ENCODE measurements at places on chromosomes 4 and X.

GRCh38 chr4:141705747-141706377 lies 69.5 kb downstream of the IL15 start:
- DNase-seq = peak; percentile 18

GRCh38 chrX:154384284-154384892 lies 5.3 kb downstream of the EMD start:
- DNase-seq = peak; percentile 37

GRCh38 chr4:28545986-28546385 lies 1685.3 kb downstream of the STIM2 start:
- DNase-seq = no peak

DNA sequence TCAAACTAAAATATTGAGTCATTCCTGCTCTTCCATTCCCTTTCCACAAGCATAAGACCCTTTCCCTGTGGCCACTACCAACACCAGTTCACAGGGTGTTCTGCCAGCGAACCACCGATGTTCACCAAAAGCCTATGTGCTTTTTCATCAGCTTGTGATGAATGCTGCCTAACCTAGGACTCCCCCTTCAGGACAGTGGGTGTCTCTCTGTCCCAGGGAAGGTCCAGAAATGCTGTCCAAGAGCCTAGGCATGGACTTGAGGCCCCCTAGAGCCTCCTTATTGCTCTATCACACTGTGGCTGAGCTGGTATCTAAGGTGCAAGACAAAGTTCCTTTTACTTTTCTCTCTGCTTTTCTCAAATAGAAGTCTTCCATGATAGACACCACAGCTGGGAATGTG lies 1015.6 kb downstream of the PCDH19 start:
- no peak for DNase-seq

GRCh38 chr4:31702326-31702725 lies 982.2 kb downstream of the PCDH7 start:
- DNase-seq = no peak

GRCh38 chr4:51843309-51844152 lies 578 bp downstream of the DCUN1D4 start:
- peak; percentile 63 for DNase-seq

GRCh38 chrX:126339928-126340327 lies 173.8 kb upstream of the DCAF12L2 start:
- DNase-seq = no peak

DNA sequence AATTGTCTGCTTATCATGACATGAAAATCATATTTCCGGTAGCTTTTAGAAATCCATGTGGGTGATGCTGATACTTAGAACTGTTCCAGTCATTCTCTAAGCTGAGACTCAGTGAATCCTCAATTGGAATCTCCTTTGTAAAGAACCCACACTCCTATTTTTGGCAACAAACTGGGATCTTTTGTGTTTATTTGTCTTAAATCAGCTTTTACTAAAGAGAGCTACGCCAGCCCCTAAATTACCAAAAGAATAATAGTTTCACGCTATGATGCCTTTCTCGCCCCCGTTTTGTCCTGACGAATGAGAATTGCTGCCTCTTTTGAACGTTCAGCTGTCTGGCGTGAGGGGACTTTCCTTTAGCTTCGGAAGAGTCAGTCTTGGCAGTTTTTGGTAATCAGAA lies 195.9 kb downstream of the SHOX start:
- no peak for DNase-seq

- DNase-seq = no peak
Measured at GRCh38 chr4:155415662-155416061, 38.9 kb upstream of the MAP9 start.

GRCh38 chr4:25775166-25775565 lies 87.6 kb downstream of the SEL1L3 start:
- no peak for DNase-seq

DNA sequence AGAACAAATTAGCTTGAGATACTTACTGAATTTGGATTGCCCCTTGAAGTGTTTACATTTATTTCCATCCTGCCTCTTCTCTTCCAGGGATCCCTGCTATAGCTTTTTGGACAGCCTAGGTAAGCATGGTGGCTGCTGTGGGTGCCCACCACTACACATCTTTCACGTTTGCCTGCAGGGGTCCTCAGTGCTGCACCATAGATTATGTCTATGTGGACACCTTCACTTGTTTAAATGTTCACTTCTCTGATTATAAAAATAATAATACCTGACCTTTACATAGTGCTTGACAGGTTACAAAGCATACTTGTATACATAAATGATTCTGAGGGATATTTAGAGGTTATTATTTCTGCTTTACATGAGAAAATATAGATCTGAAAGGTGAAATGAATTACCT lies 67.9 kb upstream of the SLC4A4 start:
- DNase-seq = peak; percentile 14

GRCh38 chr4:6383009-6383404 lies 89.4 kb downstream of the PPP2R2C start:
- no peak for DNase-seq

DNA sequence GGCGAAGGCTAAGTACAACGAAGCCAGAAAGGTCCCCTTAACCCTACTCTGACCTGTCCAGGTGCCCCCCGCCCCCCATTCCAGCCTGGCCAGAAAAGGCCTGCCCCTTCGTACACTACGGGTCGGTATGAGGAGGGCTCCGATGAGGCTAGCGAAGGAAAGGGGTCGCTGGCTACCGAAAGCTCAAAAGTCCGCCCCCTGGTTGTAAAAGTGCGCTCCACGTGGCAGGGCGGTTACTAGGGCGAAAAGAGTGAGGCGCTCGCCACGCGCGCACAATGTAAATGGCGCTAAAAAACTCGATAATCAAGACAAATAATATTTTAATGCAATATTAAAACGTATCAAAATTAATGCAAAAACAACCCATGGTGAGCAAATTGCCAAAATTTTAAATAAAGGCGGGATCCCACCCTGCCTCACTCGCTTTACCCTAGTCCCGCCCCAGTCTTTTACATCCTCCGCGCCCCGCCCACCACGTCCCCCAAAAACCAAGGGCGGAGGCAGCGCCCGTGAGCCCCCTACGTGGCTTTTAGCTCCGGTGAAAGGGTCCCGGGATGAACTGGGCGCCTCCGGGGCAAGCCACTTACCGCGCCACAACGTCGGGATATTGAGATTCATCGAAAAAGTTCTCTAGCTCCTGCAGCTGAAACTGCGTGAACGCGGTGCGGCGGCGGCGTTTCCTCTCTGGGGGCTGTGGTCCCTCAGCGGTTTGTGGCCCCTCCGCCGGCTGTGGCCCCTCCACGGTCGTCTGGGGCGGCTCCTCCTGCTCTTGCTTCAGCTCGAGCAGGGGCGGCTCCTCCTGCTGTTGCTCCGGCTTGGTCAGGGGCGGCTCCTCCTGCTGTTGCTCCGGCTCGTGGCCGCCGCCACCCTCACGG lies 929 bp downstream of the ESX1 start:
- DNase-seq = peak; percentile 2

DNA sequence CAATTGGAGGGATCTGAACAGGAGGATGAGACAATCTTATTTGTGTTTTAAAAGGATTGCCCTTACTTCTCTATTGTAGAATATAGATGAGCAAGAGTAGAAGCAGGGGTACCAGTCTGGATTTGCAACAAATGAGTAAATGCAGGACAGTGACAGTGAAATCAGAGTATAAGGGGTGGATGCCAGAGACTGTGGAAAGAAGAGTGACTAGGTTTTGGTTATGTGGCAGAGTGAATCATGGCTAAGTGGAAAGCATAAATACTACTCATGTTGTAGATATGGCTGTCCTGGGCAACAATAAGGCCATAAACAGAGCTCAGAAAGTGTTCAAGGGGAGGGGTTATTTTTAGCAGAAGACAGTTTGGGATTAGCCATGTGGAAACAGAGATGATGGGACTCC lies 6.0 kb upstream of the VSIG4 start:
- no peak for DNase-seq

GRCh38 chr4:1961563-1961962 lies 47.2 kb downstream of the NELFA start:
- no peak for DNase-seq

GRCh38 chr4:42671431-42672194 lies 14.7 kb upstream of the ATP8A1 start:
- peak; percentile 52 for DNase-seq

DNA sequence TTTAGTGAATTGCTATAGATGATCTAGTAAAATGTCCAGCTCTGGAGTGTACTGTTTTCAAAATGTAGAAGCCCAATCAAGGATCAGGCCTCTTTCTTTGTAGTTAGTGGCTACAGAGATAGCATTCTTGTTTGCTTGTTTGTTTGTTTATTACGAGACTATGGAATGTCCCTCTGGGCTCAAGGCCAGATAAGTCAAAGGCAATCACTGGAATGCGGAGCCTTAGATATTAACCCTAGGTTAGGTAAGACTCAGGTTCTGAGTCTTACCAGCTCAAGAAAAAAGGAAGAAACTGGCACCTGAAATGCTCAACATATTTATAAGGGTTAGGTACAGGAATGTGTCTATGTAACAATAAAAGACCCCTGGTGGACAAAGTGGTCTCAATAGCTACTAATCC lies 261.5 kb downstream of the SLC7A11 start:
- DNase-seq = no peak

DNA sequence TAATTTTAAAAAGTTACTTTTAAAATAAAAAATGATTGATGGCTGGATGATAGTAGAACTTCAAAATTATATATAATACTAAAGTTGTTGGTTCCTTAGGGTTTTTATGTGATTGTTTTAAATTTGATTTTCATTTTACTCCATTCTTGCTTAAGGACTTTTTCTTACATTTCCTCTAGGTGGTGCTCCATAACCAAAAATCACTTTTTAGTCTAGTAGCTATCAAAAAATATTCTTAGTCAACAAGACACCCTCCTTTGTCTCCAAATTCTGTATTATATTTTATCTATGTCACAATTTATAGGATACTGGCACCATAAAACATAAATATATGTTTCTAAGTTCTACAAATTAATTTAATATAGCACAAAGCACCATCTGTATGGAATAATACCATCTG lies 67.2 kb upstream of the BRWD3 start:
- DNase-seq = peak; percentile 21

- DNase-seq = peak; percentile 88
Measured at GRCh38 chrX:110172215-110172614, 145.7 kb downstream of the AMMECR1 start.

GRCh38 chrX:131139072-131139471 lies 80.9 kb downstream of the ARHGAP36 start:
- no peak for DNase-seq

GRCh38 chr4:78671903-78672815 lies 104.0 kb upstream of the BMP2K start:
- DNase-seq = no peak

DNA sequence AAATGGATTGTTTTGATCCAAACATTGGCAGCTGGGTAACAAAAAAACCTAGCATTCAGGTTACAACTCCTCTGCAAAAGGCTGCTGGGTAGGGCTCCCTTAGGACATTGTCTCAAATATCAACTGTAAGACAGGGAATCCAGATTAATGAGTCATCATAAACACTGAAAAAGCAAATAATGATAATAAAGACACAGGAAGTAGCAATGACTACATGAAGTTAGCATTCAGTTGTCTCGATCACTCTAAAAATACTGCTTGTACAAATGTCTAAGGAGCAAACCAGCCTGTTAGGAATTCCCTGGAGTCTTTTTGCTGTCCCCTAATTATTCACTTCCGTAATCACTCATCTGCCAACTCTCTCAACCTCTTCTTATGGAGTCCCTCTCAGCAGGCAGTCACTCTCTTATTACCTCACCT lies 259.2 kb downstream of the GPC3 start:
- DNase-seq = no peak

- DNase-seq = no peak
Measured at GRCh38 chrX:24019448-24019847, 7.5 kb downstream of the KLHL15 start.

GRCh38 chr4:14920237-14920636 lies 82.0 kb upstream of the CPEB2 start:
- DNase-seq = no peak

DNA sequence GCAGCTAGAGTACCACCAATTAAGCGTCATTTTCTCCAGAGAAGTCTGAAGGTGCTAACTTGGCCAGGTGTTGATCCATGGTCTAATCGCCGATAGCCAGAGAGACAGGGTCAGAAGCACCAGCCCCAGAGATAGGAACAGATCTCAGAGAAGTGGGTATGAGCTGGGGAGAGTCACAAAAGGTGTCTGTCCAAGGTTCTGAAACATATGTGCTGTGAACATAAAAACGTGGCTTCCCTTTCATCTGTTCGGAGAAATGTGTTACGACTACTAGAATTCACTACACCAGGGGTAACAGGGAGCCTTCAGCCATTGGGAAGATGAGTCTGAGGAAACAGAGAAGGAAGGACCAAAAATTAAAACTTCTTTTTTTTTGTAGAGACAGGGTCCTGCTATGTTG lies 91.3 kb downstream of the FBXL5 start:
- no peak for DNase-seq

DNA sequence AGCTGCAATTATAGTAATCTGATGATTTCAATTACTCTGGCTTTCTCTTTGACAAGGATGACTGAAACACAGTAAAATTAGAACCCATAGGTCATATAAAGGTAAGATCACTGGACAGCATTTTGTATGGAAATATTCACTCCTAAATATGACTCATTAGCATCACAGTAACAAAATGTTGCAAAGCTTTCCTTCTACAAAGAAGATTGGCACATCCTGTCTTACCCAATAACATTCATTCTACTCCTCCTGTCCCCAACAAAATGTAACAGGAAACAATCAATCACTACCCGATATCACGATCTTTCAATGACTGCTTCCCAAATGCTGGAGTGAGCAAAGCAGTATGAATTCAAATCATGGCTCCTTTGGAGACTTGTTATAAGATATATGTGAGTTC lies 95.3 kb downstream of the FANCB start:
- no peak for DNase-seq

DNA sequence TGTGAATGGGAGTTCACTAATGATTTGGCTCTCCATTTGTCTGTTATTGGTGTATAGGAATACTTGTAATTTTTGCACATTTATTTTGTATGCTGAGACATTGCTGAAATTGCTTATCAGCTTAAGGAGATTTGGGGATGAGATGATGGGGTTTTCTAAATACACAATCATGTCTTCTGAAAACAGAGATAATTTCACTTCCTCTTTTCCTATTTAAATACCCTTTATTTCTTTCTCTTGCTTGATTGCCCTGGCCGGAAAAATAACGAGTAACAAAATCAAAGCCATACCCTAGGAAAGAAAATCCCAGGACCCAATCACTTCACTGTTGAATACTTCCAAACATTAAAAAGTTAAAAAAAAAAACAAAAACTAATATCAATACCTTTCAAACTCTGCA lies 67.7 kb upstream of the UGT2B4 start:
- DNase-seq = no peak

GRCh38 chrX:44898411-44899221 lies 25.6 kb downstream of the KDM6A start:
- no peak for DNase-seq

Data from B cell (primary cell).